ENCODE measurements at places on chromosomes 5 and 9. TPM values are rescaled to one million over a fixed set of nuclear protein-coding genes. Genes with fewer than 3 reads are reported as not detected.

ZNF300 gene
- 4.4 TPM for total RNA-seq

SPAAR gene
- 0.18 TPM for total RNA-seq

GIN1 gene
- total RNA-seq = 6.9 TPM

ENTREP1 gene
- total RNA-seq = not detected

DNA sequence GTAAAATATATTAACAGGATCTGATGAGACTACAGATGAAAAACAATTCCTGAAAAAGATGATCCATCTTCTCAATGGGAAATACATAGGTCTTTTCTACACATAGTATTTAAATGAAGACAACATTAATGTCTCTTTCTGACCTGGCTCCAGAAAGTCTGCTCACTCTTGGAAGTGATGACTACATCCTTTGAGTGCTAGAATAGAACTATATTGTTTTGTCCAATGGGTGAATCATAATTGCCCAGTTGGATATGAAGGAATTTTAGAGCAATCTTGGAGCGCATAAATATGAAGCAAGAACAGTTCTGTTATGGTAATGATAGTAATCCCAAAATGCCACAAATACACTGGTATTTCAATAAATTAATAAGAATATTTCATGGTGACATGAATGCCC lies 322.1 kb downstream of the DEPDC1B start:
- no peak for DNase-seq

GRCh38 chr5:1546556-1546955 lies 22.8 kb upstream of the LPCAT1 start:
- DNase-seq = no peak

Measured in HFFc6 (cell line).